ENCODE measurements at places on chromosomes 1 and 21. TPM values are rescaled to one million over a fixed set of nuclear protein-coding genes. Genes with fewer than 3 reads are reported as not detected.

CD53 gene
- total RNA-seq: 33.6 TPM

DNA sequence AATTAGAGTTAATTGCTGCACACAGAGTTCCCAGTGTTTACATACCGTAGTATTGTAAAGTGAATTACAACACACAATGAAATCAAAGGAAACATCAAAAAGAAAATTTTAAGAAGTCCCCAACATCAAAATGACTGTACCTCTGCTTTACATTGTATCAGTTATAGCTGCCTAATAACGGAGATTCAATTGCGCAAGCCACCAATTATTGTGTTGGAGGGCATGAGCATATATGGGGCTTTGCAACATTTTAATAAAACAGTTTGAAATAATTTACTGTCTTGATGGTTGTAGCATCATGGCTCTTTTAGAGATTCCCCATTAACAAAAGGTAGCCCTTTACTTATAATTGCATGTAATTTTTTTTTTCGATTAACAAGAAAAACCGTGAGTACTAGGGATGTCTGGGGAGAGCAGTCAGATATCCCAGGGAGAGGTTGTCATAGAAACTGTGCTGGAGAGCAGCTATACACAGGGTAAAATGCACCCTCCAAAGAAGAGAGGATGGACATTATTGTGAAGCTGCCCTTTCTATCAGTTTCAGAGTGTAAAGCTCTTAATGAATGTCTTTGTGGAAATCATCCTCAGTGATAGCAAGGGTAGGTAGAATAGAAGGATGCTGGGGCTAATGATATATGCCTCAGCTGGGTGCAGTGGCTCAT, 55.9 kb upstream of the BTG3 start:
- no peak for DNase-seq

DNA sequence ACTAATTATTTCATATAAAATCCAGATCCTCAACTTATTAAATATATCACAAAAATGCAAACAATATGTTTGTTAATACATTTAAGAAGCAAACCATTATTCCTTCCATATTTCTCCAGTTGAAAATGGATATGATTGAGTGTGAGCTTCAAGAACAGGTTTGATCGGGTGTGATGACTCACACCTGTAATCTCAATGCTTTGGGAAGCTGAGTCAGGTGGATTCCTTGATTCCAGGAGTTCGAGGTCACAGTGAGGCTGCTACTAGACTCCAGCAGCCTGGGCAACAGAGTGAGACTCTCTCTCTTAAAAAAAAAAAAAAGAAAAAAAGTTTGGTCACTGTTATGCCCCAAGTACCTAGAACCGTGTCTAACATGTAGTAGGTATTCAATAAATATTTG, 42.9 kb upstream of the RRP15 start:
- DNase-seq: no peak

DNA sequence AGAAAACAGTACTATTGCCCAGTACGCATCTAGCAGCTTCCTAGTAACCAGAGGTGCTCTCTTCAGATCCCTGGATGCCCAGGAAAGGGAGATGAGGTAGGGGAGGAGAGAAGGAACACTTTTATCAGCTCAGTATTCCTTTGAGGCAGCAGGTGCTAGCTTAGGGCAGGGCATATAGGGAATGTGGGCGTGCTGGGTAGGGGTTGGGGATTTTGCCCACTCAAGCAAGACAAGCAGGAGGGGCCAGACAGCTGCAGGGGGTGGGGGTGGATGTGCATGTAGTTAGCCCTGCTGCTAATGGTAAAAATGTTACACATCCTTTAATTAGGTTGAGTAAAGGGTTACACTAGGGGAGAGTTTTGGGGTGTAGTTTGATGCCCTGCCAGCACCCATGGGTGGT, 18.1 kb upstream of the AVPR1B start:
- no peak for DNase-seq

- DNase-seq: peak; percentile 39
Measured at GRCh38 chr1:33096363-33097005, 15.5 kb downstream of the AZIN2 start.

- no peak for DNase-seq
Measured at GRCh38 chr21:45147473-45148315, 73.3 kb downstream of the ADARB1 start.

- no peak for DNase-seq
Measured at GRCh38 chr1:45998020-45998617, 134.3 kb downstream of the PIK3R3 start.

DNA sequence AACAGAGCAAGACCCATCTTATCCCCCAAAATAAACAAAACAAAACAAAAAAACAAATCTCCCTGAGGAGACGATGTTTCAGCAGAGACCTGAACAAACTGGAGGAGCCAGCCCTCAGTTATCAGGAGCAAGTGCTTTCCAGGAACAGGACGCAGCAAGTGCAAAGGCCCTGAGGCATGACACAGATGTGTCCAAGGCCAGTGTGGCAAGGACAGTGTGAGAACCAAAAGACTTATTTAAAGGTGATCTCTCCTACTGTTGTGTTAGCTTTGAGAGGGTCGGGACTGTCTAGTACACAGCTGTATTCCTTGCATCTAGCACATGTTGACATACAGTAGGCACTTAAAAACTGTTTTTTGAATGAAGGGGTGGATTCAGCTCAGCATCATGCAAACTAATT, 48.0 kb downstream of the FOXD2 start:
- no peak for DNase-seq

- no peak for DNase-seq
Measured at GRCh38 chr1:183144752-183145151, 41.3 kb upstream of the LAMC2 start.
